ENCODE measurements at places on chromosomes 12 and 14. TPM values are rescaled to one million over a fixed set of nuclear protein-coding genes. Genes with fewer than 3 reads are reported as not detected.

Gene ATP23
- total RNA-seq, result 5.7 TPM

Gene DLK1
- 3.1 TPM for total RNA-seq

Gene SOAT2
- not detected for total RNA-seq

DNA sequence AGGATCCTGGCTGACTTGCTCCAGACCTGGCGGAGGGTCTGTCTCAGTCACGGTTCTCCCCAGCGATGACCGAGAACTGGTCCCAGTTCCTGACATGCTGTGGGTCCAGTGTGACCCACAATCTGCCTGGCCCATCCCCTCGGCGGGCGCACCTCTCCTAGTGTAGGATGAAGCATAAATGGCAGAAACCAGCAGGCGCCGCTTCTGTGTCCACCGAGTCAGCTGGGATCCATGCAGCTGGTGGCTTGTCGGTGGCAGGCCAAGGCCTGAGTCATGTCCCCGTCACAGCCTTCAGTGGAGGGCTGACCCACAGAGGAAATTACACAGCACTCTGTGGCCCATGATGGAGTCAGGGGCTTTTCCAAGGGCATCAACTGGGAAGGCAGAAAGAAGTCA, 38.5 kb downstream of the NFKBIA start:
- H3K4me3 ChIP-seq, result no peak overlapping the region
- no peaks in the 10 kb centered on the region for H3K36me3 ChIP-seq
- no peak for DNase-seq
- H3K27me3 ChIP-seq, result no peaks in the 10 kb centered on the region
- H3K27ac ChIP-seq, result peak overlapping the region; percentile 43

DNA sequence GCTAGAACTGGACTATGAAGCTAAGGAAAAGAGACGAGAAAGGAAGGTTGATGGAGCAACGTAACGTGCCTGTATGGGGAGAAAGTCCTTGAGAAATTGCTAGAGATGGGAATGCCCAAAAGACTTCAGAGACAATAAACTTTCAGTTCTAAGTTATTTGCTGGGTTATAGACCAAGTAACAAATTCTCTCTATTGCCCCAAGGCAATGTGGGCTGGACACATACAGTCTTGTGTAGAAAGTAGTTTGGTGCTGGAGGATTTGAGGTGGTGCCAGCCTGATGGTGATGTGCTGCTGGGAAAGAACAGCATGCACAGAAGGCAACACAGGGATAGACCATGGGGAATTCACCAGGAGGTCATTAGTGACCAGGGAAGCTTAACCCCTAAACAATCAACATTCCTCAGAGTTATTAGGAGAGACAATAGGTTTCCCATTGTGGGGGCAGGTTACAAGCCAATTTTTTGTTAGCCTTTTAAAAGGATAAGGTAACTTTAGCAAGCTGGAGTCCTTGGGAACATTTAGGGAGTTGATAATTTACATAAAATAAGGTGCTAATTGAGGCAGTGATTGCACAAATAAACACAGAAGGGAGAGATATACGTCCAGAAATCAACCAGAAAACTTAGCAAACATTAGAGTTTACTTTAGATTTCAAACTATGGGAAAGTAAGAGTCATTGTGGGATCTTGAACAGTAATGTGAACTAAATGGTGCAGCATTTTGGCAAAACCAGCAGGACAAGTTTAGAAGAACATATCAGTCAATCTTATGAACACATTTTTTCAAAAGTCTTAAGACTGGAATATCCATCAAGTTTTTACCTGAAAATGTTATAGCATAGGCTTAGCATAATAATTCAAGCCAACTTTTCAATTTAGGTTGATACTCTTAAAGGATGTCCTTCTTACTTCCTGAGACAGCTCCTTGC, 61.4 kb downstream of the LMNTD1 start:
- H3K27me3 ChIP-seq, result no peaks in the 10 kb centered on the region
- no peak for DNase-seq
- H3K36me3 ChIP-seq, result no peaks in the 10 kb centered on the region
- H3K4me1 ChIP-seq, result no peaks in the 10 kb centered on the region

- no peaks in the 10 kb centered on the region for H3K36me3 ChIP-seq
- peak overlapping the region; percentile 75 for H3K4me3 ChIP-seq
- DNase-seq, result no peak
- H3K27ac ChIP-seq, result peak overlapping the region; percentile 98
- no peaks in the 10 kb centered on the region for H3K27me3 ChIP-seq
- no peaks in the 10 kb centered on the region for H3K4me1 ChIP-seq
These were observed 1.3 kb downstream of the LRRK2 start for GRCh38 chr12:40225984-40226602.

- H3K4me3 ChIP-seq, result no peak overlapping the region
- H3K27ac ChIP-seq, result no peak overlapping the region
- no peaks in the 10 kb centered on the region for H3K27me3 ChIP-seq
- H3K4me1 ChIP-seq, result peaks cover 9% of the 10 kb centered on the region
These were observed 66.6 kb downstream of the MON2 start for GRCh38 chr12:62533087-62533754.

DNA sequence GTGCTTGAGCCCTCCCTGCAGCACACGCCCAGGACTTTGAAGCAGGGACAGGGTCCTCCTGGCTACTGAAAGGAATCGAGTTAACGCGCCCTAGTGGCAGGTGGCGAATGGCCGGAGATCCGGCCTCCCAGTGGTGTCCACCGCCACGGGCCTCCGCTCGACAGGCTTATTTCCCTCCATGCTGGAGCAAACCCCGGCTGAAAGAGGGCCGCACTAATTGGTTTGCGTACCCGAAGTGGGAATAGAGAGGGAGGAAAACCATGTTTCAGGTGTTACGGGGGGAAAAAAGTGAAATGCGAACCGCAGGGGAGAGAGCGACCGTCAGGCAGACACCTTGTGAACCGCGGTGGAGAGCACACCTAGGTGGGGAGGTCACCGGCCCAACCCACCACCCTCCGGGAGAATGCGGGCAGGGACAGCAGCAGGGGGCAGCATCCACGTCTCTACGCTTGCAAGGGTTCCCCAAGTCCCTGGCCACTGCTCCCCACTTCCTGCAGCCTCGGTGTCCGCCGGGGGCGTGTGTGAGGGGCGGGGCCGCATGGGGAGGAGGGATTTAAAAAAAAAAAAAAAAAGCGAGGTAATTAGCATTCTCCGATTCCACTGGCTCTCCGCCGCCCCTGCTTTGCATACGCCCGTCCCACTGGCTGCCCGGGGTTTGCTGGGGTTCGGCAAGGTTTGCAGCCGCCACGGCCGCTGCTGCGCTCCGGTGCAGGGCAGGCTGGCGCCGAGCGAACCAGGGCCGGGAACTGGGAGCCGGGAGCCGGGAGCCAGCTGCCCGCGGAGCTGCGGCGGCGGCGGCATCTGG, 224.6 kb upstream of the CRY1 start:
- peak overlapping the region; percentile 55 for H3K4me3 ChIP-seq
- H3K27ac ChIP-seq, result no peak overlapping the region
- H3K4me1 ChIP-seq, result peaks cover 17% of the 10 kb centered on the region

DNA sequence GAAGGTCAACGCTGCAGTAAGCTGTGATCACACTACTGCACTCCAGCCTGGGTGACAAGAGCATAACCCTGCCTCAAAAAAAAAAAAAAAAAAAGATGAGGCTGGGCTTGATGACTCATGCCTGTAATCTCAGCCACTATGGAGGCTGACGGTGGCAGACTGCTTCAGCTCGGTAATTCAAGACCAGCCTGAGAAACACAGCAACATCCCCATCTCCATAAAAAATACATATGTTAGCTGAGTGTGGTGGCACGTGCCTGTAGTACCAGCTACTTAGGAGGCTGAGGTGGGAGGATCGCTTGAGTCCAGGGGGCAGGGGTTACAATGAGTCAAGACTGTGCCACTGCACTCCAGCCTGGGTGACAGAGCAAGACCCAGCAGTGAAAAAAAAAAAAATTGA, 50.4 kb downstream of the GXYLT1 start:
- H3K4me1 ChIP-seq, result no peaks in the 10 kb centered on the region
- H3K4me3 ChIP-seq, result no peak overlapping the region
- H3K27ac ChIP-seq, result no peak overlapping the region
- no peaks in the 10 kb centered on the region for H3K27me3 ChIP-seq
- peaks cover 16% of the 10 kb centered on the region for H3K36me3 ChIP-seq
- DNase-seq, result no peak

GRCh38 chr12:114649585-114649984, 34.4 kb downstream of the TBX3 start:
- no peaks in the 10 kb centered on the region for H3K4me1 ChIP-seq
- peaks cover 8% of the 10 kb centered on the region for H3K27me3 ChIP-seq
- no peak overlapping the region for H3K4me3 ChIP-seq
- no peaks in the 10 kb centered on the region for H3K36me3 ChIP-seq

DNA sequence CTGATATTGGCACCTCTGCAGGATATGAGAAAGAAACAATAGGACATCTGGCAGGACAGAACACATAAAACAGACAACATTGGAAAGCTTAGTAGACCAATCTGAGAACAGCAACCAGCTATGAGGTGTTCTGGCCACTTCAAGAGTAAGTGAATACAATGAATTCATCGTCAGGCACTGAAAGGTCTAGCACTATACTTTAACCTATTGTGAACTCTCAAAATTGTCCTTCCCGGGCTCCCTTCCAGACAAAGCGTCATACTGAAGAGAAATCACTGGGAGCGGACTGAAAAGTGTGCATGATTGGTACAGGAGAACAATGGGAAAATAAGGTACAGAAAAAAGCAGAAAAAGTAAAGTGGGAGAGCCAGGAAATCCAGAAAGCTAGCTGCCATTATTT, 75.8 kb downstream of the LRP6 start:
- H3K4me1 ChIP-seq, result no peaks in the 10 kb centered on the region
- H3K4me3 ChIP-seq, result no peak overlapping the region
- no peaks in the 10 kb centered on the region for H3K27me3 ChIP-seq
- no peak for DNase-seq
